ENCODE measurements at places on chromosomes 7 and 10. TPM values are rescaled to one million over a fixed set of nuclear protein-coding genes. Genes with fewer than 3 reads are reported as not detected.

DNA sequence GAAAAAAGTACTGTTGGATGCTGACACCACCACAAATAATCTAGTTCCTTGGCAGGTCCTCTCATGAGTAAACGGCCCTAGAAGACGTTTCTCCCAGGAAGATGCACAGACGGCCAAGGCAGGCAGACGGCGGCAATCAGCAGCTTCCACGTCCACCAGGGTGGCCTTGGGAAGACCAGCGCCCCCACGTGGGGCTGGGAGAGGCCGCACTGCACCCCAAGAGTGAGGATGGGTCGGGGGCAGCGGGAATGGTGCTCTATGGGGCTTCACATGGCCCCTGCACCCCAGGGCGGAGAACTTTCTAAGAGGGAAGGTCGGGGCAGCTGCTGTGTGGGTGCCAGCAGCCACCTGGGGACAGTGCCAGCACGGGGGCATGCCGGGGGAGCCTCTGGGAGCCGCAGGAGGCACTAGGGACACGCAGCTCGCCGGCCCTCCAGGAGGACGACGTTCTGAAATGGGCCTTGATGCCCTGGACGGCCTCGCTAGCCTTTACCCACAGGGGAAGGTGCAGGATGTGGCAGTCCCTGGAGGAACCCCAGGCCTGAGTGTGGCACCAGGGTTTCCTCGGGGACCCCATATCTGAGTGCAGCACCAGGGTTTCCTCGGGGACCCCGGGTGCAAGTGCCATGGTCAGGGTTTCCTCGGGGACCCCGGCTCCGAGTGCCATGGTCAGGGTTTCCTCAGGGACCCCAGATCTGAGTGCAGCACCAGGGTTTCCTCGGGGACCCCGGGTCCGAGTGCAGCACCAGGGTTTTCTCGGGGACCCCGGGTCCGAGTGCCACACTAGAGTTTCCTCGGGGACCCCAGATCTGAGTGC is 539.9 kb downstream of the DNAJB6 start:
- no peak for ATAC-seq

GRCh38 chr7:149422162-149422913 is 38.5 kb downstream of the ZNF777 start:
- ATAC-seq, result peak; percentile 97

The CCL26 gene
- total RNA-seq, result not detected

GRCh38 chr7:141874787-141875186 is 33.5 kb upstream of the PRSS37 start:
- ATAC-seq, result no peak

GRCh38 chr10:14068601-14069250 is 262.0 kb downstream of the FRMD4A start:
- no peak for ATAC-seq

The FGFBP3 gene
- total RNA-seq, result 0.56 TPM

DNA sequence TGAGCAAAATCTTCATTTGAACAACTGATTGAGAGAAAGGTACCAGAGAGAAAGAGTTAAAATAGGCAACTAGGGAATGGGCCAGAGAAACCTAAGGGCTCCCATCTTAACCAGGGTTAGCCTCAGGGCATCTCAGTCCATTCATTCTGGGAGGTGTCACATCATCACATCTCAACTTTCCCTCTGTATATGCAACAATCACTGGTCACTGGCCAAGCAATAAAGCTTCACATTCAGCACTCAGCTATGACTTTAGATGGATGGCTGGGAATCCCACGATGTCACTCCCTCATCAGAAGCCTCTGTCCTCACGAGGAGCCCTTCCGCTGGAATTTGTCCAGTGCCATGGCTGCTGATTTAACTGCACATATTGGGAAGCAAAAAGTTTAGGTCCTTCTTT is 172.1 kb upstream of the MGMT start:
- no peak for ATAC-seq

DNA sequence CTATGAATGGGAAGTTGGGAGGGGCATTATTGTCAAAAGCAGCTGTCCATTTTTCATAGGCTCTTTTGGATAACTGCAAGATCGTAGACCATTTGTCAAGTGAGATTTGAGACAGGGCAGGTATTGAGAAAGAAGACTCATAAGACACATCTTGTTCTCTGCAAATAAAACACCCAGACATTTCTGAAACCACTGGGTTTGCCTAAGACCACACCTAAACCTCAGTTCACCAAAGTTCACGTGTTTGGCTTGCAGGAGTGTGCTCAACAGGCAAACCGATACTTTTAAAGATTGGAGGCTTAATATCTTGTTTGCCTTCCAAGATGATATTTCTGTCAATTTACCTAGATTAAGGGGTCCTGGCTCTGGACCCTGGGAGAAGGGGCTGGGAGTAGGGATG is 628.4 kb downstream of the CALN1 start:
- no peak for ATAC-seq

The TSPAN14 gene
- total RNA-seq, result 94.6 TPM

DNA sequence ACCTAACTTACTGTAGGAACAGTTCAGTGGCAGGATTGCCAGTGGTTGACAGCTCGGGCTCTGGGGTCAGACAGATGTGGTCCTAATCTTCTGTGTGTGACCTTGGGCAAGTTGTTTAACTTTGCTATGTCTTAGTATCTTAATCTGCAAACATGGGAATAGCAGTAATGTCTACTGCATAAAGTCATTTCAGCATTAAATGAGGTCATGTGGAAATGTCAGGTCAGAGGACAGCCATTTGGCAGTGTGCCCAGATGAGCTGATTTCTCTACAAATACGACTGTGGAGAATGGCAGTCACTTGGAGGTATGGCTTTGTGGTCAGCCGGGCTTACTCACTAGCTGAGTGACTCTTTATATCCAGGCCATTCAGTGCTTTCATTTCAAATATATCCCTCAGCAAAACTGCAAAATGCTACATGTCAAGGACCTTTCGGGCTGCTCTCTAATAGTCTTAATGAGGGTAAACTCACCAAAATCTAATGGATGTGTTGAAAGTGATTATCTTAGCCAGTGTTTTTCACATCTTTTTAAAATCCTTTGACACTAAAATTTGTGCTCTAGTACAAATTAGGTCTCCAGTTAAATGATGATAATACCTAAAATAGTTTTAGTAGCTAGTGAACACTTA is 171.4 kb downstream of the ST7 start:
- peak; percentile 71 for ATAC-seq

DNA sequence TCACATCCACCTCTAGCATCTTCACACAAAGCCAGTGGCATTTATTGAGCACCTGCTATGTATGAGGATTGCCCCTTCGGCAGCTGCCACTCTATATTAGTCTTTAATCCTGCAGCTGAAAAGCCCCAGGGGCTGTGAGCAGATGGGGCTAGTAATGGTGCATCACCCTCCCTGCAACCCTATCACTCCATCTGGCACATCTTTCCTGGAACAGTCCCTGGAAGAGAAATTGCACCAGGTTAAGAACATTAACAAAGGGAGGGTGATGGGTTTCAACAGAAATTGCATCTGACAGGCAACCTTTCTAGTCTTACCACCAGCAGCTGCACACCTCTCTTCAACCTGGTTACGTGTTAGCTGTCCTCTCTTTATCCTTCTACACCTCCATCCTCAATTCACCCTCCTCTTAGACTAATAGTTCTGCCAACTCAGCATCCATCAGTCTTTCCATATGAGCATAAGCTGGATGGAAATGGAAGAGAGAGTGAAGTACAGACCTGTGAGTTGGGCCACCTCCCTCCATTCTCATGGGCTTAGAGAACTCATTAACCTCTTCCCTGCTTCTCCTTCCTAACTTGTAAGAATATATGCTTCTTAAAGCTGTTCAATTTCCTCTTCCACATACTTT is 168.6 kb upstream of the NEBL start:
- ATAC-seq, result no peak

DNA sequence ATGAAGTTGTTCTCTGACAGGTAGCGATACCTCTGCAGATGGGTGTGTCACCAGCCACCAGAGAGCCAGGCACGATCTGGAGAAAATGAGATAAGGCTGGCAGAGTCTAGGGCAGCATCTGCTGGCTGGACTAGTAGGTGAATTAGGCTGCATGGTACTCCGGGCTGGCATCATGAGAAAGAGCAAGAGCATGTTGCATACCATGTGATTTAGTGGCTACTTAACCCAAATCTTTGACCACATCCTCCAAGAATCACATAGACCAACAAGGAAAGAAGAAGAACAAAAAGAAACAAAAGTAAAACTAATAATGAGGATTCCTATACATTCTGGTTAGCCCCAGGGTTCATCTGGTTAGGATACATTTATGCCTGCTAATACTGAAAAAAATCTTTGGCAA is 23.4 kb upstream of the FAM170B start:
- ATAC-seq, result no peak

GRCh38 chr7:35249537-35249907 is 4.4 kb downstream of the TBX20 start:
- no peak for ATAC-seq

The PLXNA4 gene
- 1.1 TPM for total RNA-seq

The PDE6C gene
- not detected for total RNA-seq

GRCh38 chr7:93117852-93118530 is at the start of gene SAMD9:
Gene SAMD9, minus strand, starts transcription at chr7:93117979. Its CDS starts 11,882 bp downstream, at chr7:93106097.
- ATAC-seq, result peak; percentile 72

DNA sequence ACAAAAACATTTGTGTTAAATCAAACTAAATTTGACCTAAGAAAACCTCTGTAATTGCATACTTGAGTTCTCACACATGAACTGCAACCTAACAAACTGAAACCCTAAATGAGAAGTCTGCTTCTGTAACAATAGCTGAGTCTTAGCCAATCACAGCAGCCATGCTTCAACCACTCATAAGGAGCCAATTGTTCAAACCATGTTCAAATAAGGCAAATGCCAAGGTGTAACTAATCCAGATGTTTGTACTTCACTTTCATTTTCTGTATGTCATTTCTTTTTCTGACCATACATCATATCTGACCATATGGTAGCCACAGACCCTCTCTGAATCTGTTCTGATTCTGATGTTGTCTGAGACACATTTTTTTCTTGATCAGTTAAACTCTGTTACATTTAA is 47.5 kb upstream of the ANTXRL start:
- ATAC-seq, result peak; percentile 31

DNA sequence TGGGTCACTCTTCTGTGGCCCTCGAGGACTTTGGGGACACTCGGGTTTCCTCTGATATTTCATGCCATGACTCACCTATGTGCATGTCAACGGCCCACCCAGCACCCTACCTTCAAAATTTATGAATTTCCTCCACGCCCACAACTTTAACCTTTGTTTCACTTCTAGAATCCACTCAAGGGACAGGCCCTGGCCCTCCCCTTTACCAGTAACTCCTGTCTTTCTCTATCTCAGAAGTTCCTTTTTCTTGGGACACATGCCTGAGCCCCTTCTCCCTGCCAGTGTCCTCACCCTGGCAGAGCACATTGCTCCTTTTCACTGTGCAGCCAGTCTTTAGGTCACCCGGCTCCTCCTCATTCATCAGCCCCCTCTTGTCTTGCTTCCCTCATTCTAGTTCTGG is 282.5 kb upstream of the KLF6 start:
- peak; percentile 64 for ATAC-seq

DNA sequence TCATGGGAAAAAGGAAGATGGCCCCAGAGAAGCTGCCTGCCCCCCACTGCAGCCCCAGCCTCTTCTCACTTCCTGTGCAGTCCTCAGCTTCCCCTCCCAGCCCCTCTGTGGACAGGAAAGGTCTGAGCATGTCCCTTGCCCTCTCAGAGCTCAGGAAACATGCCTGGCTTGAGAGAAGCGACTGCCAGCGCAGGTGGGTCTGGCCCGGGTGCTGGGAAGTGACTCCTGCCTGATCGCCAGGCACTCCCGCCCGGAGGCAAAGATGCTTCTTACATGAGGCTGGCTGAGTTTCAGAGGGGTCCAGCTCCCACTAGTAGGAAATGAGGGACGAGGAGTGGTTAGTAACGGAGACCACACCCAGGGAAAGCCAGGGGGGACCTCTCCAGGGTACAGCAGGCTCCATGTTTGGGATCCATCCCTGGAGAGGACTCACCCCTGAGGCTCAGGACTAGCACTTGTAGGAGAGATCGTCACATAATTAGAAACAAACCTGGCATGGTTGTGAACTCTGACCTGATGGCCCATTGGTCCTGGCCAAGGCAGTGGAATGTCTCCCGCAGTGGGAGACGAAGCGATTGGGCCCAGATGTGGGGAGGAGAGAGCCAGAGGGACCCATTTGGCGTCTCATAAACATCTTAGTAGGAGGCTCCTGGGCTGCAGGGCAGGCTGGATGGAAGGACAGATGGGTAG is 12.3 kb downstream of the ELN start:
- ATAC-seq, result no peak

The FAM204A gene
- total RNA-seq, result 49.6 TPM

- no peak for ATAC-seq
These were observed 693.1 kb downstream of the PARD3 start for GRCh38 chr10:34121781-34122622.

DNA sequence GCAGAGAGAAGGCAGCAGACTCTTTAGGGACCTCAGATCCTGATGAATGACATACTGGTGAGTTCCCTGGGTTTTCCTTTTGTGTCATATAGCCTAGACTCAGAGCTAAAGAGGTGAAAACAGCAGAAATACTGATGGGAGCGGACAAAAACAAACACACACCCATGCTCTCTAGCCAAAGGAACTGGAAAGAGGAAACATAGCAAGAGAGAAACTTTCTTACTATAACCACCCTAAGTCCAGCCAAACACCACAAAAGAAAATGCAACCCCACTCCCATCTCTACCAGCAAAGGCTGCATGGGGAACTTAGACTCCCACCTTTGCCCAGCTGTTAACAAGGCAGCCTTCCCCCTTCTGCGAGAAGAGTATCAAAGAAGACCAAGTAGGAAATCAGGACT is 16.3 kb downstream of the GSAP start:
- no peak for ATAC-seq

GRCh38 chr10:47452495-47453140 is 31.3 kb downstream of the ANXA8 start:
- ATAC-seq, result no peak

DNA sequence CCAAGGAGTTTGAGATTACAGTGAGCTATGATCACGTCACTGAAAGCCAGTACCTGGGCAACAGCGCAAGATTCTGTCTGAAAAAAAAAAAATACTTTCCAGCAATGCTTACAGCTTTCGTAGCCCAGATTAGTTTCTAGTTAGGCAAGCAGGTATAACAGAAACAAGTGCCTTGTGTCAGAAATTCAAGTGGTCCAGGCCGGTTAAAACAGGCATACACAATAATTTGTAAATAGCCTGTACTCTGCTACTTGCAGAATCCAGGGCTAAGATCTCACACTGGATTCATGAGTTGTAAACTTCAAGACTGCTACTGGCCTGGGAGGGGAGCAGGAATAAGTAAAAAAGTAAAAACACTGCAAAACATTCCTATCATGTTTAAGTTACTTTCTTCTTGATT is 512.9 kb downstream of the IPMK start:
- ATAC-seq, result no peak

GRCh38 chr10:76974017-76974691 is 663.5 kb downstream of the KCNMA1 start:
- no peak for ATAC-seq
